ENCODE measurements at places on chromosomes 2 and 18. TPM values are rescaled to one million over a fixed set of nuclear protein-coding genes. Genes with fewer than 3 reads are reported as not detected.

Gene CHST9
- 0.27 TPM for total RNA-seq

Gene FNDC4
- 11.0 TPM for total RNA-seq

Gene PIEZO2
- 47.2 TPM for total RNA-seq

Gene RSAD2
- total RNA-seq, result 3.3 TPM

Gene UGT1A5
- total RNA-seq, result not detected

Gene UGT1A3
- total RNA-seq, result not detected

Gene ERICH2
- 0.35 TPM for total RNA-seq

Gene FOXD4L1
- total RNA-seq, result 0.13 TPM

Gene GKN2
- total RNA-seq, result not detected

Gene CERS6
- 37.3 TPM for total RNA-seq

DNA sequence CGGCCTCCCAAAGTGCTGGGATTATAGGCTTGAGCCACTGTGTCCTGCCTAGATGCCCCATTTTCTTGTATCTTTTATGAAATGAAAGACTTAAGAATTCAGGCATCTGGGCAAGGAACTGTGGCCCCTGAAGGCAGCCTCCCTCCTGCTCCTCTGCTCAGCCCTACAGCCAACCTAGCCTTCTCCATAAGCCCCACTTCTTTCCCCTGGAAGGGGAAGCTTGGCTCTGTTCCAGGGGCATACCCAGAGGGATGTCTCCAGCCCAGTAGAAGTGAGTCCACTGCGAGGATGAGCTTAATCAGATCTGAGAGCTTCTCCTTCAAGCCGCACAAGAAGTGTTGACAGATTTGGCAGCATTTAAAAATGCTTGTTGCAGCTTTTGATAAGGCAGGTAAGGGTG is 39.7 kb downstream of the RHOB start:
- peaks cover 32% of the 10 kb centered on the region for H3K4me1 ChIP-seq
- no peak overlapping the region for H3K27ac ChIP-seq
- DNase-seq, result no peak
- H3K27me3 ChIP-seq, result peaks cover 5% of the 10 kb centered on the region

DNA sequence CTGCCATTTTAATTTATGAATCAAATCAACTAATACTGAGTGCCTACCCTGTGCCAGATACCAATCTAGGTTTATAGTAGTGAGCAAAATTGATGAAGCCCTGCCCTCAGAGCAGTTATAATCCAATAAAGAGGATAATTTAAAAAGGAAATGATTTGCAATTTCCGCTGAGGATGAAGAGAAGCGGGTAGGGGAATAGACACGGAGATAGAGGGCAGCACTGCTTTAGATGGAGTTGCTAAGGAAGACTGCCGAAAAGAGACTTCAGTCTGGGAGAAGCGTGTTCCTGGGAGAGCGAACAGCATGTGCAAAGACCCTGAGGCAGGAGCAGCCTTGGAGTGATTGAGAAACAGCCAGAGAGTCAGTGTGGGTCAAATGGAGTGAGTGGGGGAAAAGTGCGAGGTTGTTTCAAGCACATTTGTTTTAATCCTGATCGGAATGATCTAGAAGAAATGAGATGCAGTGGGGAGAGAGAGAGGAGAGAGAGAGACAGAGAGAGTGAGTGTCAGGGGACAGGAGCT is 12.4 kb downstream of the LAMA3 start:
- H3K4me1 ChIP-seq, result no peaks in the 10 kb centered on the region
- no peaks in the 10 kb centered on the region for H3K36me3 ChIP-seq
- H3K4me3 ChIP-seq, result no peak overlapping the region
- DNase-seq, result no peak
- H3K27ac ChIP-seq, result no peak overlapping the region

GRCh38 chr2:204129591-204130294 is 193.2 kb downstream of the ICOS start:
- no peak overlapping the region for H3K4me3 ChIP-seq
- no peaks in the 10 kb centered on the region for H3K27me3 ChIP-seq
- no peak overlapping the region for H3K27ac ChIP-seq
- no peaks in the 10 kb centered on the region for H3K4me1 ChIP-seq
- DNase-seq, result peak; percentile 68
- H3K36me3 ChIP-seq, result no peaks in the 10 kb centered on the region

GRCh38 chr2:147430408-147430807 is 414.4 kb upstream of the ACVR2A start:
- H3K36me3 ChIP-seq, result no peaks in the 10 kb centered on the region
- peaks cover 7% of the 10 kb centered on the region for H3K4me1 ChIP-seq
- no peak overlapping the region for H3K4me3 ChIP-seq
- no peak for DNase-seq
- no peaks in the 10 kb centered on the region for H3K27me3 ChIP-seq

GRCh38 chr2:200221055-200221955 is 85.2 kb upstream of the SPATS2L start:
- H3K4me1 ChIP-seq, result peaks cover 8% of the 10 kb centered on the region
- no peak overlapping the region for H3K27ac ChIP-seq
- H3K4me3 ChIP-seq, result no peak overlapping the region
- DNase-seq, result no peak

DNA sequence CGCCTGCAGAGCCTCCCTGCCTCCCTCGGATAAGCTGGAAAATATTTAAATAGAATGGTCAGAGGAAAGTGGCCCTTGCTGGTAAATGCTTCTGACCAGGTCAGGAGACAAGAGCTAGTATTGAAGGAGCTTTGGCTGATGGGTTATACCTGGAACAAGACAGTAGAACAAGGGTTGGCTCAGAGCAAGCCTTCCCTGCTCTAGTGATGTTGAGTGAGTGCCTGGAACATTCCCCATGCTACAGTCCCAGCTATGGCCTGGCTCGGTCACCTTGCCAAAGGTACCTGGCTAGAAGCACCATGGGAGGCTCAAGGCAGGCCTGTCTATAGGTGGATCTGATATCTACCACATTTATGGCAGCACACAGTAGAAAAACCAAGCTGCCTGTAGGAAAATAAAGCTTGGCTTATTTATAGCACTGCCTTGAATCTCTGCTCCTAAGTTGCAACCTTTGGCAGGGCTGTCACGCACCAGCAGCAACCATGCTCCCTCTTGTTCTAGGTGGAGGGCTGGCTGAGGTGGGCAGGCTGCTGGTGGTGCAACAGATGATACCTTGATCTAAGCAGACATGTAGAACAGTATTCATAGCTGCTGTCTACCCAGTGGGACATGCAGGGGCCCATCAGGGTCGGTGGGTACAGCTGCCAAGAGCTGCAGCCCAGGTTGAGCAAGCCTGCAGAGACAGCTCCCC is 66.7 kb upstream of the BCL2L11 start:
- H3K27me3 ChIP-seq, result peaks cover 2% of the 10 kb centered on the region
- no peaks in the 10 kb centered on the region for H3K4me1 ChIP-seq
- H3K36me3 ChIP-seq, result no peaks in the 10 kb centered on the region
- H3K4me3 ChIP-seq, result no peak overlapping the region
- no peak overlapping the region for H3K27ac ChIP-seq
- no peak for DNase-seq

DNA sequence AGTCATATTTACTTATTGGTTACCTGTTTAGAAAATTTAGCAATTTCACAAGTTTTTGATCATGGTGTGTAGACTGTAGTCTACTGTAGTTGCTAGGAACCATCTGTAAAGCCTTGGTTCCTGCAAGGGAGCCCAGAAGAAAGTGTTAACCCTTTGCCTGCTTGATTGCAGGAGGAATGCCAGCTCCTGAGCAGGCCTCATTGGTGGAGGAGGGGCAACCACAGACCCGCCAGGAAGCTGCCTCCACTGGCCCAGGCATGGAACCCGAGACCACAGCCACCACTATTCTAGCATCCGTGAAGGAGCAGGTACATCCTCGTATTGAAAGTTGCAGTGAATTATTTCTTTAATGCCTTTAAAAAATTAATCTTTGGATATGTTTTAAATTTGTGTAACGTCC is 76.3 kb downstream of the PKP4 start:
- H3K4me1 ChIP-seq, result no peaks in the 10 kb centered on the region
- no peak overlapping the region for H3K27ac ChIP-seq
- H3K36me3 ChIP-seq, result peaks cover 5% of the 10 kb centered on the region
- no peak for DNase-seq
- H3K4me3 ChIP-seq, result no peak overlapping the region

DNA sequence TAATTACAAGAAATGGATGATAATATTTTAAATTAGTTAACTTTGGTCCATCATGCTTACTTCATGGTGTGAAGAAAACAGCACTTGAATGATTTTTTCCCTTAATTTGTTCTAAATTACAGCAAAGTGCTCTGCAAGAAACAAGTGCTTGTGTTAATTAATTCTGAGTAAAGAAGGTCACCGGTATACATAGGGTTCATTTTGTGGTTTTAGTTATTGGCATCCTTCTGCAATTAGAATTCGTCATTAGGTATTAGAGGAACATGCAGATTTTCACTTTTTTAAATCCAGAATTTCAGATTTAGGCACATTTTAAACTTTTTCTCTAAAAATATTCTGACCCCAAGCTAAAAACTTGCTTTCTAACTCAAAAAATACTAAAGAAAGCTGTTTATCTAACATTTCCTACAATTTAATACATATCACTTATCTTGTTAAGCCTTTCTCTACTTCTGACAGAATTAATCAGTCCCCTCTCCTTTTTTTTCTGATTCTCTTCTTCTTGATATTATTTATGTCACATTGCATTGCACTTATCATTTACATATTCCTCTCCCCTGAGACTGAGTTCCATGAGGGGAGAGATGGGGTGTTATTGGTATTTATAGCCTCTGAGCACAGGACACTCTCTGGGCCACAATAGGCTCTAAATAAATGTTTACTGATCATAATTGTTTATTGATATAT is 129.2 kb downstream of the PLA2R1 start:
- no peaks in the 10 kb centered on the region for H3K27me3 ChIP-seq
- H3K27ac ChIP-seq, result no peak overlapping the region
